T follicular helper cell (primary cell): ENCODE measurements at places on chromosomes 13 and 19.
A peak's percentile ranks its signal among the peaks of the same experiment; 100 is the strongest.

GRCh38 chr13:74134221-74134776 is at the start of gene KLF12:
TSS of gene KLF12 (minus strand) at chr13:74134404.
- DNase-seq, result peak; percentile 89

- DNase-seq, result no peak
Measured at GRCh38 chr13:31168166-31168565, 6.5 kb upstream of the HSPH1 start.

DNA sequence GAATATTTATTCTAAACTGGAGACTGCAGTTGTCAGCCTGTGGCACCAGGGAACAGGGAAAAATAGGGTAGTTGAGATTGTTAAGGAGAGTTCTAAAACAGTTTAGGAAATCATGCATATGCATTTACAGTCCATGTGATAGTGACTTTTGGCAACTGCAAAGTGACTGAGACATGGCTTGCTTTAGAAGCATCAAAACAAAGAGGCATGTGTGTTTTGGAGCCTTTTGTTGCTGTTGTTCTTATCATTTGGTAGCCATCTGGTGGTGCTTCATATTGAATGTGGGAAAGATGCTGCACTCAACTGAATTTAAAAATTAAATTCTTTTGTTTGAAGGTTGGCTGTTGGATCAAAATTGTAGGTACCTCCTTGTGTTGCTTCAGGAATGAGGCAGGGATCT is 10.2 kb upstream of the EBPL start:
- no peak for DNase-seq

DNA sequence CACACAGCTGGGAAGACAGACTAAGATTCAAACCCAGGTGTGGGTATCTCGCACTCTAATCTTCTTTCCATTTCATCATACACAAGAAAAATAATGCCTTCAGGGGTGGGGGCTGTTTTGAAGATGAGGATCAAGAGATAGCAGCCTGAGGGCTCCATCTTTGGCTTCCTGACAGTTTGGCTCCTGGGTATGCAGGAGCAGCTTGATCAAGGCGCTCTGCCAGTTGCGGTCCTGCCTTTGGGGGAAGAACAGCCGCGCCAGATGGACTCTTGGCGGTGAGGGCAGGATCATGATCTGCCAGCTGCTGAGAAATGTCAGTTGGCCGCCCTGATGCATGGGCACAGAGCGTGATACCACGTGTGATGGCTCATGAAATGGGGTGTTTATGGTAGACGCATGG is 119.1 kb downstream of the IER2 start:
- DNase-seq, result no peak

- DNase-seq, result no peak
Measured at GRCh38 chr19:4013886-4014540, 6.5 kb downstream of the PIAS4 start.

DNA sequence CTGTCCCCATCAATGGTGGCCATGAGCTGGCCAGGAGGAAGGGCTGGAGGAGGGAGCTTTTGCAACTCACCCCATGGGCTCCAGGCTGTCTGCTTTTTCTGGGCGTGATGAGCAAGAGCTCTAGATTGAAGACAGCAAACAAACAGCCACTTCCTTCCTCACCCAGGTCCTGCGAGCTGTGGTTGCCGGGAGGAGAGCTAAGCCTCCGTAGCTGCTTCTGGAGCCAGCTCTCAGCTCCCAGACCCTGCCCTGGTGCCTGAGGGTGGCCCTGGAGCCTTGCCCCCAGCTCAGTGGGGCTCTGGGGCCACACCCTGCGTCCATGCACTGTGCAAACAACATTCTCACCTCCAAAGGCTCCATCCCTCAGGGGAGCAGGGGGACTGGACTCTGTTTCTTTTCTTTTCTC is 6.2 kb downstream of the MYO1F start:
- DNase-seq, result peak; percentile 31

DNA sequence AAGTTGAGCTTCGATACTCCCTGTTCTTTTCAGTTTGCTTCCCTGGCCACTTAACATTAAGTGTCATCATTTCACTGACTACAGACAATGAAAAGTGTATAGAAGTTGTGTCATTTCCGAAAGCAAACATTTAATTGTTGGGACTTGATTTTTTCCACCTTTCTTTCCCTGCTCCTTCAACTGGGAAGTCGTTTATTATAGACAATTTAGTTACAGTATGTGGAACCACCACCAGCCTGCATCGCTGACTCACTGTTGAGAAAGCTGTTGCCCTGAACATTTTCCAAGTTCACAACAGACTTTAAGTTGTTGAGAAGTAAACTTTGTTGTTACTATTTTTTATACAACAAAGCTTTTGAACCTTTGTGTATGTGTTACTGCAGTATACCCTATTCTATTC is 788.4 kb upstream of the PRR20A start:
- DNase-seq, result no peak

GRCh38 chr19:1105008-1105872 is 1.4 kb downstream of the GPX4 start:
- no peak for DNase-seq

DNA sequence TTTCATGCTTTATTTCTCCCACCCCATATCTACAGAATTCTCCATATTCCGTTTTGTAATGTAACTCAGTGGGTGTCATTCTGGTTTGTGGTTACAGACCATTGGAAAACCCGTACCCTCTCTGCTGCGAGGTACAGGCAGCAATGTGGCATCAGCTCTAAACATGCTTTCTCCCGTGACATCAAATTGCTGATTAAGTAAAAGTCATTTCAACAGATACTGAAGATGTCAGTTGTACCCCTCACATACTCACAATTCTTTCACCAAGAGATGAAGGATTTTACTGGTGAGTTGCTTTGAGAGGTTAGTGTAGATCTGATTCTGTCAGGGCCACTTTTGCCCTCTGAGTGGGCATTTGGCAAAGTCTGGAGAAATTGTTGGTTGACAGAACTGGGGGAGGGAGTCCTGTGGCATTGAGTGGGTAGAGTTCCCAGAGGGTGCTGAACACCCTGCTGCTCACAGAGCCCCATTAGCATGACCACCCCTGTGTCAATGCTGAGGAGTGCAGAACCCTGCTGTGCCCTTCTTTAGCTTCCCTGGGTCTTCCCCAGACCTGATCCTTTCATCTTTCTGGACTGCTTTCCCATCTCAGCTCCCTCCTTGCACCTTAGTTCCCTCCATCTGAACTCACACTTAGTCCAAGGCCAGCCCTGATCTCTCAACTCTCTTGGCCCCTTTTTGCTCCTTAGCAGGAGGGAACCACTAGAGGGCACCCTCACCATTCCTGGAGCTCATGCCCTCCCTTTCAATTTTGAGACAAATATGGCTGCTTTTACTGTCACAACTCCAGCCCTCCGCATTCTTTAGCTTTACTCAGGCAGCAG is 39.9 kb upstream of the CEACAM8 start:
- no peak for DNase-seq

DNA sequence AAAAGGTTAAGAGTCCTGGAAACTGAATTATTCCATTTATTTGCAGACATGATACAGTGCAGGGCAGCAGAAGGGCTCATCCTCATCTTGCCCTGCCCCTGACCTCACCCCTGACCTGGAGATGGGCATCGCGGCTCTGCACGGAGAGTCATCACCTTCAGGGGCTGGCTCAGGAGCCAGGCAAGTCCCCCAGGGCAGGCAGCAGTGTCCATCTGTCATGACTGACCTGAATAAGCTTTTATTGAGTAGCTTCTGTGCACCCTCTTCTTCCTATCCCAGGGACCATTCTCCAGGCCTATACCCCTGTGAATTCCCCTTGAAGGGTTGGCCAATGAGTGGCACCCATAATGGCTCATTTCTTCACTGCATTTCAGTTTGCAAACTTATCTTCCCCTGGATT is 484.2 kb downstream of the ZNF536 start:
- DNase-seq, result no peak

DNA sequence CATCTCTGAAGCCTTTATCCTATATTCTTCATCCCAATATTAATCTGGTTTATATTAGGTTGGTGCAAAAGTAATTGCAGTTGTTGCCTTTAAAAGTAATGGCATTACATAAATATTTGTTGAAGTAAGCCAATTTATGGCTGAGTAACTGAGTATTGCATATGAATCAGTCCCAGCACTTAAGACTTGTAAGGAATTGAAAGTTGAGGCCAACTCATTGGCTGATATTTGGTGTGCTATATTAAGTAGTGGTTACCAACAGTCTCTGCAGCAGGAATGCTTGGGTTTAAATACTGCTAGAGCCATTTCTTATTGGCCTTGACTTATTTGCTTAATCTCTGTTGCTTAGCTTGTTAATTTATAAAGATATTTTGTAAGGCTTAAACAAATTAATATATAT is 460.7 kb downstream of the GPC6 start:
- no peak for DNase-seq

- DNase-seq, result no peak
Measured at GRCh38 chr13:106497079-106497478, 38.4 kb downstream of the EFNB2 start.

DNA sequence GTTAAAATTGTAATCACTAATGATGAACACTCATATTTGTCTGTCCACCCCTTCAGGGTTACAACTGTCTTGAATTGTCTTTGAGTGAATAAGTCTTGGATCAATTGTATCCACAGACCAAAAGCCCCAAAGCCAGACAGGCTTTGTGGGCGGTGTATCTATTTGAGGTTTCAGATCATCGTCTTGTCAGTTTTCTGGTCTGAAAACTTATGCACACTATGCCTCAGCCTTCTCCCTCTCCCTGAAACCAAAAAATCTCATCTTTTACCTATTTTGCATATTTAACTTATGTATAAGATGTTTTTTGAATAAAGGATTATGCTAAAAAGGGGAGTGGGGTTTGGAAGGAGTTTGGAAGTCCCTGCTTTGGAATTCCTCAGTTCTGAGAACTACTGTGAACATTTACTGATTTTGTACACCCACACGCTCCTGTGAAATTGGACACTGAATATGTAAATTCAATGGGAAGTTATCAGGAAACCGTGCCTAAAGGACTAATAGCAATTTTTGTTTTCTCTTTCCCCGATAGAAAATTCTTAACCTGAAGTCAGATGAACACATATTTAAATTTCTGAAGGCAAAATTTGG is 52.1 kb downstream of the DPY19L3 start:
- no peak for DNase-seq

GRCh38 chr13:39370554-39370953 is 232.4 kb downstream of the LHFPL6 start:
- no peak for DNase-seq

- DNase-seq, result no peak
Measured at GRCh38 chr13:30734439-30734838, 904 bp upstream of the ALOX5AP start.

DNA sequence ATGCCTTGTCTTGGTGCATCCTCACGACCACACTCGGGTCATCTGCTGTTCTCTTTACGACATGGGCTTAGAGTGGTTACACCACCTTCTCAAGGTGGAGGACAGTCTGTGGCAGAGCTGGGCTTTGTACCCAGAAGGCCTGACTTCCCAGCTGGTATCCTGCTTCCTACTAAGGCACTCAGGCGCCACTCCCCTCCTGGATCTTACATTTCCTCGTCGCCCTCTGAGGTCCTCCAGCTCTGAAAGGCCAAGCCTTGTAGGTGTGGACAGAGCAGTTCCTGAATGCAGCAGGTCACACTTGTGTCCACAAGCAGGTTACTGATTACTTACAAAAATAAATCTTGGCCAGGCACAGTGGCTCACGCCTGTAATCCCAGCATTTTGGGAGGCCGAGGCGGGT is 11.9 kb downstream of the SYCE2 start:
- DNase-seq, result no peak

GRCh38 chr13:62643799-62644524 is 1228.3 kb upstream of the PCDH20 start:
- no peak for DNase-seq

DNA sequence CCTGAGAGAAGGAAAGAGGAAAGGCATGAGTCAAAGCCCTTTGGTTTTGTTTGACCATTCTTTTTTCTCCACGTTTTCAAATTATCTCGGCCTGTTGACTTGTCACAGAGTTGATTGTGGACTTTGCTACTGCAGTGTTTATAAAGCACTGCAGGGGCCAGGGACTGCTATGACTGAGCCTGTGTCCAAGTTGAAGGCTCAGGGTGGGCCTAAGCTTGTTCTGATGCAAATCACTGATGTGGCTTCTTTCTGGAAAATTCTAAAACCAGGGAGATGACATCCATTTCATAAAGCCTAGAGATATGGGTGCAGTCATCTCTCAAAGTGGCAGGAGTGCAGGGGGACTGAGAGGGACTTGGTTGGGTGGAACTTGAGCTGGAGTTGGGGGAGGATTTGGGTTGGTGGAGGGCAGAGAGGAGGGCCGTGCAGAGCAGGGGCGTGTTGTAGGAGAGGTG is 1.2 kb upstream of the CXCL17 start:
- no peak for DNase-seq

GRCh38 chr19:13077240-13077639 is 25.4 kb downstream of the LYL1 start:
- DNase-seq, result no peak

DNA sequence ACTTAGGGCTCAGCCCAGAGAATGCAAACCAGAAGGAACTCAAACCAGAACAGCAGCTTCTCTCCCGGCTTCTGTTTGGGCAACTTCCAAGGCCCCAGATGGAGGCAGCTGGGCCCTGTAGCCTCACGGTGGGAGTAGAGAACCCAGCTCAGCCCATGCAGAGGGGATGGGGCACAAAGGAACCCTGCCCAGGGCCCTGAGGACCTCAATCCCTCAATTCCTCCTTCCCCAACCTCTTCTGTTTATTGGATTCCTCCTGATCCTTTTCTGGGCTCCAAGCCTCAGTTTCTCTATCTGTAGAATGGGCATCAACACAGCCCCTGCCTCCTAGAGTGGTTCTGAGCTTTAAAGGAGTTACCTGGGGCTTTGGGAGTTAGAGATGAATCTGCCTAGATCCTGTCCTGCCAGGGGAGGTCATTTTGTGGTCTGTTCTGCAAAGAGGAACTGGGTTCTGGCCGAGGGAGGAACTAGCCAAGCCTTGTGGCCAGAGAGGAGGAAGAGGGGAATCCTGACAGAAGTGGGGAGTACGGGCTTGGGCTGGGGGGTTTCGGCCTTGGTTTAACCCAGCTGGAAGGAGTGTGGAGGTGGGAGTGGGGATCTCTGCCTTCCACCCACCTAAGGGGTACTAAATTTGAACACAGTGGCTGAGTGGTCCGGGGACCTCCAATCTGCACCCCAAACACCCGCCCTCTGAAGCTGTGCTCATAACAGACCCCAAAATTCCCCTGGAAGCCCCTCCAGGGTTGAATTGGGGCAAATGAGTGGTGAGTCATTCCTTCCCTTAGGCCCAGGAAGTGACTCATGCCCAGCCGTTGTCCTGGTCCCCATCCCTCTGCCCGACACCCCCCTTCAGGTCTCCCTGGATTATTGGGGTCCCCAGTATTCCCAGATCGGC is 2.7 kb downstream of the ADGRE5 start:
- peak; percentile 60 for DNase-seq

DNA sequence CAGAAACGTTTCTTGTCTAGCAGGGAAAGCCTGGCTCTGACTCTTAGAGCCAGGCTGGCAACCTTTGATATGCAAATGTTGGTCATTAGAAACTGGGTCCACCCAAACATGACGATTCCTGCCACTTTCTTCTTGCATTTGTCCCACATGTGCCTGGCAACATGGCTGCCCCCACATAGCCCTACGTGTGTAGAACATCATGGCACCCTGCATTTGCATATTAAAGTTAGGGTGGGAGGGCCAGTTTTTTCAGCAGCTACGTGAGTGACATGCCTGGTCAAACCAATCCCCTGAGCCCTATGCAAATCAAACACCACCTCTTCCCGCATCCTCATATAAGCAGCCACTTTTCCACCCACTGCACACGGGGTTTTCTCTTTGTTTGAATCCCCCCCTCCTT is 95.0 kb downstream of the LIG4 start:
- DNase-seq, result no peak
